B cell (primary cell): ENCODE measurements at places on chromosomes 6 and 20. TPM values are rescaled to one million over a fixed set of nuclear protein-coding genes. Genes with fewer than 3 reads are reported as not detected.

DNA sequence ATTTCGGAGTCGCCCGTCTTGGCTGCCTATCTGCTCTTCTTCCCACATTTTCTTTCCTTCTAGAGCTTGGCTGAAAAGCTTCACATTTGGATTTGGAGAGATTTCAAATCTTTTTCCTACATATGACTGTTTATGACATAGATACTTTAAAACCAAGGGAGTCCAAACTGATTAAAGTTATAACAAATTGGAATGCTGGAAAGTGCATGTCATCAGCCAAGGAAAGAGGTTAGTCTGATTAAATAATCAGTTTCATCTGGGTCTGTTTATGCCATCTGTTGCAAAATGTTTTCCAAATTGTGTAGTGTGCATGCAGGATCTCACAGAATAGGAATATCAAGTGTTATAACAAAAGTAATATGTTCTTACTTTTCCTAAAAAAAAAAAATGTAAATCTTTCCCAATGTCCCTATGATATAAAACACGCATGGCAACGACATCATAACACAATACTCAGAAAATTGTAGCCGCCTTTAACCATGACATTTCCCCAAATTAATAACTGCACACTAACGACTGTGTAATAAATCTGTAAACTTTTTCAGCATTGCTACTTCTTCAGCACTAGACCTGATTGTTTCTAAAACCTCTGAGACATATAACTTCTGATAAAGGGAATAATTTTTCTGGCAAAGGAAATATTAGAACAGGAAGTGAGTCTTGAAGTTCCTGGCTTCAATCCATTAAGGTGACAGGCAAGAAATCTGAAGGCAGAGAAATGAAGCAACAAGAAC is 230.2 kb upstream of the FOXQ1 start:
- no peaks in the 10 kb centered on the region for H3K36me3 ChIP-seq
- no peak overlapping the region for H3K27ac ChIP-seq
- DNase-seq, result no peak
- no peak overlapping the region for H3K4me3 ChIP-seq
- H3K4me1 ChIP-seq, result no peaks in the 10 kb centered on the region

DNA sequence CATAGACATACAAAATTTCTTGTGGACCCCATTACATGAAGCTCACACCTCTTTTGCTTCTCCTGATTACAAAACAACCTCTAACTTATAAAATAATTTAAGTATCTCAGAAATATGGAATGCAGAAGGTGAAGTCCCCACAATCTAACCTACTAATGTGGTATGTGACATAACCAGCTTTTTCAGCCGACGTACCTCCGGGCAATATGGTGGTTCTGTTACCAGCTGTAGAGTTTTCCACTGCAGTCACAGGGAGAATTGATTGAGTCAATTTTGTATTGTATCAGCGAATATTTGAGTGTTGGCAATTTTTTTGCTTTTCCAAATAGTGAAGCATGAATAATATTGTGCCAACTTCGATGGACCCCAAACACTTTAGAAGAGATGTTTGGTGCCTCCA is 15.7 kb upstream of the SPO11 start:
- H3K27ac ChIP-seq, result no peak overlapping the region

Gene UBE2C
- total RNA-seq, result 0.54 TPM in 1 of 2 replicates, not detected in the other

Gene FLRT3
- total RNA-seq, result 0.17 TPM in 1 of 2 replicates, not detected in the other
